ENCODE measurements at places on chromosomes 2 and 18.

- DNase-seq = no peak
Observed at GRCh38 chr2:178177066-178177679, 17.1 kb upstream of the OSBPL6 start.

- DNase-seq = no peak
Observed at GRCh38 chr2:202361108-202361507, 15.0 kb upstream of the BMPR2 start.

- no peak for DNase-seq
Observed at GRCh38 chr18:38790303-38790702, 1224.7 kb upstream of the CELF4 start.

DNA sequence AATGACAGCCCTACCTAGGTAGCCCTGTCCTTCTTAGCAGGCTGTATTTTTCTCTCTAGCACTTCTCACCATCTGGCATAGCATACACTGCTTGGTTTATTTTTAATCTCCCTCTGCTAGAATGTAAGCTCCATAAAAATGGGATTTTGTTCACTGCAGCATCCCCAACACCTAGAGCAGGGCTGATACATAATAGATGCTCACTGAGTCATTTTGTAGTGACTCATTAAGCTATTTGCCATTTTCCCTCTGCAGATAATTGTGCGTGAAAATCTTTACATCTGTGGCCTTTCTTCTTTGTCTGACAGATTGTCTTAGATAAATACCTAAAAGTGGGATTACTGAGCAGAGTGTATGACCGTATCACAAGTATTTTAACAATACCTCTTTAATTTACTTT, 82.5 kb downstream of the CERS6 start:
- DNase-seq = no peak

DNA sequence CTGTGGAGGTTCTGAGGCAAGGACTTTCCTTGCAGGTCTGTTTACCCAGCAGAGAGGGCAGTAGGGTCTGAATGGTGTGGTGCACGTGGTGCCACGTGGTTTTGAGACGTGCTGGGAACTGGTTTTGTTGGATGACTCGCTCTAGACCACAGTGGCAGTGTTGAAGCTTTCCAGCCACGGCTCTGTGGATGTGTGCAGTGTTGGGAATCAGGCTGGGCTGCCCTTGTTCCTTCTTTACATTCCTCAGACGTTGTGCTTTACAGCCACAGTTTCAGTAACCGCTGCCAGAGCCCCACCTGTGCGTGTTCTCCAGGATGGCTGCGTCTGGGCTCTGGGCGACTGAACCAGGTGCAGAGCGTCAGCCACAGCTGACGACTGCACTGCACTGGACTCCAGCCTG, 8.2 kb downstream of the CTDP1 start:
- DNase-seq = no peak

GRCh38 chr2:65360441-65360840, 72.0 kb downstream of the SPRED2 start:
- DNase-seq = no peak

DNA sequence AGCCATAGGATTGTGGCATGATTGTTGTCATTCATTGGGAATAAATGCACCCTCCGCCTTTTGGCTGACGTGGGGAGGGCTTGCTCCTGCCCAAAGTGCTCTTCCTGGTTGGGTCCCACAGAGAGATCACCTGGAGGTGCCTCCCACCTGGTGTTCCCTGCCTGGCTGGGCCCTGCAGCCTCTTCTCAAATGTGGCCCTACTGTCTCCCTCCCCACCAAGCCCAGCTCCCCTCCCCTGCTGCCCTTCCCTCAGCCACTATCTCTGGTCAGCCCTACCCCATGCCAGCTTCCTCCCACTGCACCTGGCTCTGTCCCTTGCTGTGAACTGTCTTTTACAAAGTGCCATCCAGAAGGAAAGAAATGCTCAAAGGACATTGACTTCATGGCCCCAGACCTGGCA, 173.4 kb downstream of the GLI2 start:
- no peak for DNase-seq
